ENCODE measurements at places on chromosomes 11 and 22.

GRCh38 chr11:113553915-113554314 lies 78.7 kb upstream of the DRD2 start:
- no peak for DNase-seq

GRCh38 chr11:16173798-16174197 lies 182.5 kb downstream of the SOX6 start:
- no peak for DNase-seq

GRCh38 chr22:33302549-33302948 lies 244.4 kb upstream of the SYN3 start:
- no peak for DNase-seq

- DNase-seq: no peak
These were observed 59.5 kb upstream of the SCUBE2 start for GRCh38 chr11:9150926-9151325.

- no peak for DNase-seq
These were observed 3.2 kb downstream of the DGAT2 start for GRCh38 chr11:75771646-75772410.

DNA sequence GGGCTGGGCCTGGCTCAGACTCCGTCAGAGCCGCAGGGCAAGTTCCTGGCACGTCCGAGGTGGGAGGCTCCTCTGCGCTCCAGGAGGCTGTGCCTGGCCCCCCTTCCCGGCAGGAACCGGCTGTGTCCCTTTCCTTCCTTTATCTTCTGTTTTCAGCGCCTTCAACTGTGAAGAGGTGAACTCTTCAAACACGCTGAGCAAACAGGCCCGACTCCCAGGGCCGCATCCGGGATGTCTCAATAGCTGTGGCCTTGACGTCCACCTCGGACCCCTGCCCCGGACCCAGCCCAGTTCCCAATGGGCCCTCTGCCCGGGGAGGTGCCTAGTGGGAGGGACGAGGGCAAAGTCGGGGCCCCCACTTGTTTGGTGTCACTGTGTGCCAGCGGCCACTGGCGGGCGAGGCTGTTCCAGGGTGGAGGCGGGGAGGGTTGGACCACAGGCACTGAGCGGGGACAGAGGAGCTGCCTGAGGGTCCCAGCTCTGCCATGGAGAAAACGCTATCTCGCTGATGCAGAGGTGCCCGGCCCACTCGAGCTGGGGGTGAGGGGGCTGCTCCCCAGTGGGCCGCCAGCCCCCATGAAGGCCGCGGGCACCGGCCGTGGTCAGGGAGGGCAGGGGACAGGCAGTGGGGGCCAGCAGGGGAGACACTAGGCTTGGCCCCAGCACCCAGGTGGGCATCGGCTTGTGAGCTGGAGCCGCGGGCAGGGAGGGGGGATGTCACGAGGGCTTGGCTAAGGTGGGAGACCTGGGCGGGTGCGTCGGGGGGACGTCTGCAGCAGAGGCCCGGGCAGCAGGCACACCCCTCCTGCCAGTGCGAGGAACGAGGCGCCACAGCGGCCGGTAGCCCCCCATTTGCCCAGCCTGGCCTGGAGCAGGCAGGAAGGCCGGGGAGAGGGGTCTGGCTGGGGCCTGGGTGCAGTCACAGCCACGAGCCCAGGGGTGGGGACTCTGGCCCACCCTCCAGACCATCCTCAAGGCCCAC lies 2.7 kb upstream of the MUC5B start:
- DNase-seq: no peak

DNA sequence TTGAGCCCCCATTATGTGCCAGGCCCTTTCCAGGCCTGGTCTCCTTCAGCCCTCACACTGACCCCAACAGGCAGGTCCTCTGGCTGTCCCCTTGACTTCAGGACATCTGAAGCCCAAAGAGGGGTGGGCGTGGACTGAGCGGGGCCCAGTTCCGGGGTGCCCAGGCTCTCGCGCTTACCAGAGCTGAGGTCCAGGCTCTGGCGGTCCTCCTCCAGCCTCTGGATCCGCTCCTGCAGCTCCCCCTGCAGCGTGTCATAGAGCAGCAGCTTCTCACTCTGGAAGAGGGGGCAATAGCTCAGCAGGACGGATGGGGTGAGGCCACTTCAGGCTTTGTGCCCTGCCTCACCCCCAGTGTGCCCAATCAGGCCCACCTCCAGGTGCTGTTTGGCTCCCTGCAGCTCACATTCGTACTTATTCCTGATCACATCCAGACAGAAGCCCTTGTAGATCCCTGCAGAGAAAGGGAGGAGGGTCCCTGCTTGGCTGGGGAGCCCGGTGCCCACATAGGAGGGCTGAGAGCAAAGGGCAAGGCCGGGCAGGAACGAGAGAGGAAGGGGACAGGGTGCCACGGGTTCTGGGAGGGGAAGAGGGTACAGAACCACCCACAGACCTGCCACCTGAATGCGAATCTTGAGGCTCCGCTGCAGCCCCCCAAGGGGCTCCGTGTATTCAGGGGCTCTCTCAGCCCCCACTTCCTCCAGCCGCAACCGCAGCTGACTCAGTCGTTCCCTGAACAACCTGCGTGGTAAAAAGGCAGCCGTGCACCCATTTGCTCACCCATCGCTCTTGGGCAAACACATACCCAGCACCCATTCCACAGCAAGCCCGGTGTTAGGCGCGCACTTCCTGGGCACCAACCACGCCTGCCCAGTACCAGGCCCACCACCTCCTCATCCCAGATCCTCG lies 4.1 kb downstream of the BRMS1 start:
- no peak for DNase-seq

DNA sequence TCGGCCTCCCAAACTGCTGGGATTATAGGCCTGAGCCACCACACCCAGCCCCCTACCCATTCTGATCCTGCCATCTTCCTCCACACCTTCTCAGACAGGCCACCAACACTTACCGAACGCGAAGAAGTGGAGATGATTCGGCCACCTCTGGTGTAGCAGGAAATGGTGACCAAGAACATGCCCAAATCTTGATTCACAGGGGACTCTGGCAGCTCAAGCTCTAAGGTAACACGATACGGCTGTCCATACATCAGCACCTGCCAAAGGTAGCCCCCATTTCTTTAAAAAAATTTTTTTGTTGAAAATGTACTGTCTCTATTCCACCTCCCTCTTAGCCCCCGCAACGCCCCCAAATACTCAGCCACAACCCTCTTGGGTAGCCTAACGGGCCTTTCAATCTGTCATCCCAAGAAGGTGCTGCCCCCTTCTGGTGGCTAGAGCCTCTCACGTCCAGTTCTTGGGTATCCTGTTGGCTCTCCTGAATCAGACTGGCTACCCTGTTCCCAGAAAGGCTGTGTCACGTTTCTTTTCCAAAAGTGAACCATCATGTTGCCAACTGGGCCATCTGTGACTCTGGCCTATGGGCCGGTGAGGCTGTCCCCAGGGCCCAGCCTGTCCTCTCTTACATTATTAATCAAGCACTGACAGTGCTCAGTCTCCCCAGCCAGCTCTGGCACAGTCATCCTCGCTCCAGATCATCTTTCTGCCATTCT lies 5.3 kb upstream of the LRRN4CL start:
- DNase-seq: peak; percentile 49

- peak; percentile 33 for DNase-seq
These were observed 33.4 kb upstream of the CTTN start for GRCh38 chr11:70364745-70365543.

- no peak for DNase-seq
These were observed 116.6 kb downstream of the TBC1D22A start for GRCh38 chr22:46879083-46879482.

DNA sequence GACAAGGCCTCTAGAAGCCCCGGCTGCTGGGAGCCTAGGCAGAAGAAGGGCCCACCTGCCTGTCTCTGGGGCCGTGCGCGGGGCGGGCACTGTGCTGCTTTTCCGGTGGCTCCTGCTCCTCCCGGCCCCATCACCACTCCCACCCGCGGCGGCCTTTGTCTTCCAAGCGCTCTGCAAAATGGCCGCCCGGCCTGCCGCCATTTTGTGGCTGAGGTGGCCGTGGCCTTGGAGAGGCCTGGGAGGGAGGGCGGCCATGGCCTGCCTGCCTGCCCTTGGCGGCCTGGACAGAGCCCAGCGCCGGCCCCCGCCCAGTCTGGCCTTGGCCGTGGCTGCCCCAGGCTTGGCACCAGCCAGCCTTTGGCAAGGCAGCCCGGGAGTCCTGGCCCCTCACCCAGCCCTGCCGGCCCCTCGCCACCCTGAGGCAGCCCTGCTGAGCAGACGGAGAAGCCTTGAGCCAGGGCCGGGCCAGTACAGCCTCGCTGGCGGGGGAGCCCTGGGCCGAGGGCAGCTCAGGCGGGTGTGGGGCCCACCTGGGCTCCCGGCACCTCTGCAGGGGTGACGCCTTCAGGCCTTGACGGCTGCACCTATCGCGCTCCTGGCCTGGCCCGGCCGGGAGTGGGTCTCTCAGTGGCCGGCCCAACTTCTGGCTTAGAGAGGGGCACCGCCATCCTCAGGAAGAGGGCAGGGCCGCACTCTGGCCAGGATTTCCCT lies 46.0 kb upstream of the PPARA start:
- no peak for DNase-seq

- no peak for DNase-seq
These were observed 10.4 kb downstream of the APOL2 start for GRCh38 chr22:36228944-36229343.

- DNase-seq: no peak
These were observed 10.2 kb upstream of the CBX6 start for GRCh38 chr22:38881997-38882879.

All from activated CD8-positive, alpha-beta memory T cell treated with anti-CD3 and anti-CD28 coated beads for 1 hour (primary cell).